Testis (tissue), 5 donors: ENCODE measurements at places on chromosomes 5 and 9. TPM values are rescaled to one million over a fixed set of nuclear protein-coding genes. Genes with fewer than 3 reads are reported as not detected.

The PRDM9 gene
- 6.8 TPM for polyA plus RNA-seq

DNA sequence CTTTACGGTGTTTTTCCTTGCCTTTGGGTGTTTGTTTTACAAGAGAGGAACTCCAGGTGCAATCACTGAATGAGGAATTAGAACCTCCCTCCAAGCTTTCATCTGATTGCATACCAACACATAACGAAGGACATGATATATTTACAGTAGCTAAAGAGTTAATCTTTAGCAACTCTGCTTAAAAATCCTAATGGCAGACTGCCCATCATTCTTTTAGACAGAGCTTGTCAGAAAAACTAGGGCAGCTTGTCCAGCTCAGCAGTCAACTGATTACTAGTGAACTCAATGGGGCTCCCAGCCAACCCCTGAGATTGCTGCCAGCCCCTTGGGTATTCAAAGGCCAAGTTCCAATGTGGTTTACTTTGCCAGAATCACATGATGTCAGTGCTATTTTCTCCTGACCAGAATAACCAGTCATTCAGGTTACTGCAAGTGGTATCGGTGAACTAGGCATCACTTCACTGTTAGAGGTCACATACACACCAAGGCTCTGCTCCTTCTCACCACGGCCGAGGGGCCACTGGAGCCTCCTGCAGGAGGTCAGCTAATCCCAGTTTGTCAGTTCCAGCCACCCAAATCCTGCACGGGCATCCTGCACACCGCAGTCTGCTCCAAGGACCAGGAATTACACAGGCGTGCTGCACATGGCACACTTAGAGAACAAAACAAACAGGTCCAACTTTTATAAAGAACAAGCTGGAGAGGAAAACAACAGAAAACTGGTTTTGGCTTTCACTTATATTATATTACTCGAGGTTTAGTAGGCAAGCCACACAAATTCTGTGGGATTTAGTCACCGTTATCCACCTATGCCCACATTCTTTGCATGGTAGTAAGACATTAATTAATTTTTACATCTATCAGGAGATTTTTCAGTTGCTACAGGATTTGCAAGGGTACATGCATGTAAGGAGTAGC is 62.5 kb downstream of the NFIB start:
- peak; percentile 23 for DNase-seq

GRCh38 chr5:10366310-10367272 is 13.1 kb downstream of the MARCHF6 start:
- DNase-seq = peak; percentile 78

GRCh38 chr9:33354651-33355211 is 47.6 kb downstream of the AQP7 start:
- DNase-seq = peak; percentile 67

DNA sequence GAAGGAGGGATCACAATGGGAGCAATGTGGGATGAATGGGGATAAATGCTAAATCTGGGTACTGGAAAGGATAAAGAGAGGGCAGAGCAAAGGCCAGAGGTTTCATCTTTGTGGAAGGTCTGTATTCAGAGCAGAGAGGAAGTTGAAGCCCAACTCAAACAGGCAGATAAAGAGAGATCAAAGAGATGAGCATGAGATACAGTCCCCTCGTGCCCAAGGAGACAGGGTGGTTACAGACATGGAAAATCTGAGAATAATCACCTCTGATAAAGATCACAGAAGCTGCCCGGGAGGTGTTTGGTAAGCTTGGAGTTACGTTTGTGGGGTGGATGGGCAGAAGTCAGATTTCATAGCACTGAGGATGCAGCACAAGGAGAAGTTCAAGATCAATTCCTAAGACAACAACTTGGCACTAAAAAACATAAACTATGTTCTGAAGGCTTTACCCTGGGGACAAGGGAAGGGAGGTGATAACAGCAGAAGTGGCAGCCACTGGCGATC is 459 bp upstream of the ERAP2 start:
- DNase-seq = no peak
